ENCODE measurements at places on chromosomes 1 and 21.

DNA sequence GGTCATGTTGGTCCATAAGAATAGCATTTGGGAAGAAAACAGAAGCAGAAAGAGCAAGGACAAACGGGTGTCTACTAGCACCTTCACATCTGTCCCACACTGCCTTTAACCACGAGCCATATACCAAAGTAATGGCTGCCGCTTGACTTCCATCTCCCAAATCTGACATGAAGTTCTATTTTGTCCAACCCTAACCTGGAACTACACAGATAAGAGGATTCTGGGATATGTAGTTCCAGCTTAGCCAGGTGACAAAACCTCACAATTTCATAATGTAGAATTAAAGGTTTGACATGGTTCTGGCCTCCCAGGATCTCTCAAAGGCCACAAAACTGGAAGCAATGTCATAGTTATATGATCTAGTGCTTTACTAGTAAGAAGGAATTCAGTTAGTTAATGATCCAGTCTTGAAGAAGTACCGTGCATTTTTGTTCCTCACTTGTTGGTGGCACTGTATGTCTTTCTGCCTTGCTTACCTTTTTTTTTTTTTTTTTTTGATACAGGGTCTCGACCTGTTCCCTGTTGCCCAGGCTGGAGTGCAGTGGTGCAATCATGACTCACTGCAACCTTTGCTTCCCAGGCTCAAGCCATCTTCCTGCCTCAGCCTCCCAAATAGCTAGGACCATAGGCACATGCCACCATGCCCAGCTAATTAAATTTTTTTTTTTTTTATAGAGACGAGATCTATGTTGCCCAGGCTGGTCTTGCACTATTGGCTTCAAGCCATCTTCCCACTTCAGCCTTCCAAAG is 17.5 kb downstream of the PTGFRN start:
- no peak for DNase-seq

DNA sequence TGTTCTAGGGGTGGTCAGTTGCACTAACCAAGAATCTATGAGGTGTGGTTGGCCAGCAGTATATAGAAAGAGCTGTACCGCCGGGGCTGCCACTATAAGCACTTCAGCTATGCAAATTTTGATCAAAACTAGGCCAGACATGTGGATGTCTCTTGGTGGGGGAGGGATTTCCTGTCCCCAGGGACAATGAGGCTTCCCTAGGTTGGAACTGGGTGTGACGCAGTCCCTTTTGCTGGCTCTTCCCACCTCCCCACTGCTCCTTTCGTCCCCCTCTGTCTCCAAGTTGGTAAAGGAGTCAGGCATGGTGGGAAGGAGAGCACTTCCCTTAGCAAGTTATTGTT is 13.6 kb downstream of the SDCCAG8 start:
- DNase-seq: no peak

DNA sequence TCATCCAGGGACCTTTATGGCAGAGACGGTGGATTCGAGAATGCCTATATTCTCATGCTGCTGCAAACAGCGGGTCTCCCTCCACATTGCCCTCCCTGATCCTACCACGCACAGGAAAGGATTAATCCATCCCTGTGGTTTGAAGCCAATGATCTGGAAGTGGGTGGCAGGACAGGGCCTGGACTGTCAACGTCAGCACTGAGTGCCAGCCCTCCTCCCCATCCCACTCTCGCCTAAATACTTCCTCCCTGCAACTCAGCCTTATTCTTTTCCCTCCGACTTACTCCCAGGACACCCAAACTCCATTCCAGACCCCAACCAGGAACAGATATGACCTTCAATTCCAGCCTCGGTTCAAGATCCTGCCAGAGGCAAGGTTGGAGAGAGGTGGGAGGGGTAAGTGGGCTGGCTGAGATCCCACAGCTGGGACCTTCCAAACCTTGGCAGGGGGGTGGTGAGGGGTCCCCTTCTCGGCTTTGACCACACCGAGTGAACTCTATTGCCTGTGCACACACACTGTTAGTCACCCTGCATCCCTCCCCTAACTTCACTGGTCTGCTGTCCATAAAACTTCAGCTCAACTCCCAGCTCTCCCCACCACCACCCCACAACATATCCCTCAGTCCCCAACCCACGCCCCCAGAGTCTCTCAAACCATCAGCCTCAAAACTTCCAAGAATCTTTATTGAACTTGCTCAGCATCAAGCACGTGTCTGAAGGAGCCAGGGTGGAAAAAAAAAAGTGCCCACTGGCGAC is 2.4 kb upstream of the S100A5 start:
- DNase-seq: no peak

GRCh38 chr21:43866659-43867331 is 1.8 kb downstream of the AGPAT3 start:
- DNase-seq: peak; percentile 6

- DNase-seq: no peak
These were observed 301.2 kb upstream of the ADGRL2 start for GRCh38 chr1:81499487-81499886.

GRCh38 chr1:5765997-5766913 is 226.0 kb downstream of the NPHP4 start:
- DNase-seq: no peak

- DNase-seq: no peak
These were observed 21.3 kb upstream of the NPHP4 start for GRCh38 chr1:6013491-6013890.

DNA sequence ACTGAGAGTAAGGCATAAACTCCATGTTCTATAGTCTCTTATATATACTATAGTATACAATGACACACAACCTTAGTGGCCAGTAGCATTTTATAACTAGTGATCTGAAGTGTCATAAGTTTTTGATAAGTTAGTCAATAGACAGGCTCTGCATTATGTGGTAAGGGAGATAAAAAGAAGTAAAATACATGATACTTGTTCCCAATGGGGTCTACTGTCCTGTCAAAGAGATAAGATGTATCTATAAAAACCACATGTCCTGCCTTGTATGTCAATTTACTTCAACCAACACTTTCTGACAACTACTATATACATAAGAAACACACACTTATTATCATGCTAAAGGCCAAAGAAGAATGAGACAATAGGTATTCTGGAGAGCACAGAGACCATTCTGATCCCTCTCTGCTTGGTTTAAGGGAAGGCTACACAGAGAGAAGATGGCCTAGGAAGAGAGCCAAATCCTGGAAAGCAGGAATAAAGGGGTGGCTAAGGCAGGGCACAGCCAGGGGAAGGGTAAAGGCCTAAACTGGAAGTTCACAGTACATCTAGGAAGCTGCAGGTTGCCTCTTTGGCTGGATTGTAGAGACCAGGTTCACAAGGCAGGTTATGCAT is 91.4 kb downstream of the LYST start:
- DNase-seq: no peak

- no peak for DNase-seq
These were observed 50.7 kb downstream of the PRDM16 start for GRCh38 chr1:3119725-3120124.

- no peak for DNase-seq
These were observed 67.8 kb downstream of the PTPRU start for GRCh38 chr1:29304025-29304684.

- DNase-seq: peak; percentile 50
These were observed 42.3 kb downstream of the NFIA start for GRCh38 chr1:61124696-61125095.

DNA sequence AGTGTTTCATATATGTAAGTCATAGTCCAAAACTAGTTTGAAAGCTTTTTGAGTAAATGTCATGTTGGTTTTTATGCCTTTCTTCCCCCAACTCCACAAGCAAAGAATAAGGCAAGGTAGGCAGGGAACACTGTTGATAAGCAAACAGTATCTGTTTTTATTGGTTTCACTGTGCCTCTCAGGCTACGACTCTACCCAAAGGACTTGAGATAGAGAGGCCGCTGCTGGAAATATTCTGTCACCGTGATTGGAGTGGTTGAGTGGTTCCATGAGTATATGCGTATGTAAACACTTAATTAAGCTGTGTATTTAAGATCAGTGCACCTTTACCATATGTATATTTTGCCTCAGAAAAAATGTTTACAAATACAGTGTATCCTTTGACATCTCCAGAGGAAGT is 138.1 kb upstream of the KIF26B start:
- no peak for DNase-seq

DNA sequence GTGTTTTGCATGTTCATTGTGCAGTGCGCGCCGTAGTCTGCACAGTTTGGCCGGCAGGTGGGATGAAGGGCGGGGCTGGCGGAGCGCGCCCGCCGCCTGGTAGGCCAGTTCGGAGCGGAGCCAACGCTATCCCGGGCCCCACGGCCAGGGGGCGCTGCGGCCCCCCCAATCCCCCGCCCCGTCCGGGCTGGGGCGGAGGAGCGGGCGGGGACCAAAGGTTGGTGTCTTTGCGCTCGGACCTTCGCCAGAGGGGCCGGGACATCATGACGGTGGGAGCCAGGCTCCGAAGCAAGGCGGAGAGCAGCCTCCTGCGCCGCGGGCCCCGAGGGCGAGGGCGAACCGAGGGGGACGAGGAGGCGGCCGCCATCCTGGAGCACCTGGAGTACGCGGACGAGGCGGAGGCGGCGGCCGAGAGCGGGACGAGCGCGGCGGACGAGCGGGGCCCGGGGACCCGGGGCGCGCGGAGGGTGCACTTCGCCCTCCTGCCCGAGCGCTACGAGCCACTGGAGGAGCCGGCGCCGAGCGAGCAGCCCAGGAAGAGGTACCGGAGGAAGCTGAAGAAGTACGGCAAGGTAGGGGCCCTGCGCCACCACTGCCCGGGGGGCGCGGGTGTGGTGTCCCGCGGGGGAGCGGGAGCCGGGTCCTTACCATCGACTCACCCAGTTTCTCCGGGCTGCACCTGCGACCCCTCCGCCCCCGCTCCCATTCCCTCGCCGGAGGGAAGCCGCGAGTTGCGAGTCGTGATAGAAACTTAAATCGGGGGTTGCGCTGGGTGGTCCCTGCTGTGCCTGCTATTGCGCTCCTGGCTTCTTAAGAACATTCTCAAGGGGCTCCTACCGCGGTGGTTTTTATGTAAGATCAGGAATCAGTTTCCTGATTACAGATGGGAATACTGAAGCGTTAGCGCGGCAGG is at the start of gene C1orf115:
Gene C1orf115, plus strand, starts transcription at position 224 of the 913 bp plus-strand sequence. Its CDS starts 40 bp downstream, at position 264.
- DNase-seq: peak; percentile 86

- peak; percentile 84 for DNase-seq
These were observed 22.0 kb upstream of the KCNC4 start for GRCh38 chr1:110188035-110188618.

DNA sequence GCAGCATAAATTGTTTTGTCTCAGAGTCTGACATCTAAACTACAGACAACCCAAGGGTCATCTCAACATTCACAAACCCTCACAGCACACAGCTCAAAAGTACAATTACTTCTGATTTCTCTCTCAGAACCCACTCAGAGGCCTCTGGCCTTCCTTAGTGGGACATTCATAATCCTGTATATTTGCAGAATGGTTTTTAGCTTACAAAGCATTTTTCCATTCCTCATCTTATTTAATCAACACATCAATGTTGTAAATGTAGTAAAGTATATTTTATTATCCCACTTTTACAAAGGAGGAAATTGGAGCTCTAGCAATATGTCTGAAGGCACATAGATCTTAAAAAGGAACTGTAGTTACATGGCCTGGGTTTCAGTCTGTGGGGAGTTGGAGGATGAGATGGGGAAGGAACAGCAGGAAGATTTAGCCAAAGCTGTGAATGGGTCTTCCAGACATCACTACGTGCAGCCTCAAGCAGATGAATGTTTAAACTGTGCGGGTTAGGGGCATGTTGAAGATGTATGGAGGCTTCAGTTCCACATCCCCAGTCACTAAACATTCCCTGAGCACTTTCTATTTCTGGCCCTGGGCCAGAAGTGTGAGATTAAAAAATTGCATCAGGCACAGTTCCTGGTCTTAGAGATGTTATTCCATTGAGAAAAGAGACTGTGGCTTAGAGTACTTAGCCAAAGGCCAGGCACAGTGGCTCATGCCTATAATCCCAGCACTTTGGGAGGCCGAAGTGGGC is 13.3 kb downstream of the AKNAD1 start:
- DNase-seq: peak; percentile 17

- no peak for DNase-seq
These were observed 178.2 kb downstream of the FOXD2 start for GRCh38 chr1:47616036-47616435.

- peak; percentile 84 for DNase-seq
These were observed 43.0 kb downstream of the ATP6V1G3 start for GRCh38 chr1:198497326-198498102.

DNA sequence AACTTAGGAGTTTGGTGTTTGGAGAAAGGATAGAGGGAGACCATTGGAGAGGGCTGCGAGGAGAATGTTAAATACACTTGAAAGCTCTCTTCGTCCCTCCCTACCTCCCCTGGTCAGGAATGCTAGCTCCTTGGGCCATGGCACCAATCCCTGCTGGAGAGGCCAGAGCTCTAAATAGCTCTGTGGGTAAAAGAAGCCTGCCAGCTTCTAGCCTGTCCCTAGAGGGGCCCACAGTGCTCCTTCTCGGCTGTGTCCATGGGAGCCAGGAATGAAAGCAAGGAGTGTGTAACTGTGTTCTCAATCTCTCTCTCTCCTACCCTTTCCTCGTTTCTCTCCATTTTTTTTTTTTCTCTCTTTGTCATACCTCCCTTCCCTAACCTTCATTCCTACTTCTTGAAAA is at the start of gene CCDC190:
Gene CCDC190, minus strand, starts transcription at position 75 of the 400 bp plus-strand sequence. CDS start 1,529 bp downstream, outside the sequence.
- no peak for DNase-seq

GRCh38 chr21:26832546-26832945 is 12.7 kb downstream of the ADAMTS1 start:
- DNase-seq: peak; percentile 34

DNA sequence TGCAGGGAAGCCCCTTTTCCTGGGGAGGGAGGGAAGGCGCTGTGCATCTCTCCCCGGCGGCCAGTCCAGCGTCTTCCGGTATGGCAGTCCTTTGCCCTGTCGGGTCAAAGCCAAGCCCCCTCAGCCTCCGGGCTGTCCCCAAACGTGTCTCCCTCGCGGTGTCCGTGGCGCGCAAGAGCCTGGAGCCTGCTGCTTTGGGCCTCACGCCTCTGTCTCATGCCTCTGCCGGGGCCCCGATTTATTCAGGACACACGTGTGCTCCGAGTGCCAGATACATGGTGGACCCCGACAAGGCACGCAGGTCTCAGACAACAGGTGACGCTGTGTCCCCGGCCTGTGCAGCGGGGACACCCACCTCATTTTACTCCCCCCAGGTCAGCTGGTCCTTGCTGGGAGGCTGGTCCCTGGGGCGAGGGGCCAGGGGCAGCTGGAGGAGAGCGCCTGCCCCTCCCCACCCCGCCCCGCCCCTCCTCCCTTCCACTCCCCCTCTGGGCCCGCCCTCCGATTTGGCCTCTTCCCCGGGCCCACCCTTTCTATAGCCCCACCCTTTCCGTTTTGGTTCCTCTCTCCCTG is 176.7 kb downstream of the CAMTA1 start:
- DNase-seq: no peak

DNA sequence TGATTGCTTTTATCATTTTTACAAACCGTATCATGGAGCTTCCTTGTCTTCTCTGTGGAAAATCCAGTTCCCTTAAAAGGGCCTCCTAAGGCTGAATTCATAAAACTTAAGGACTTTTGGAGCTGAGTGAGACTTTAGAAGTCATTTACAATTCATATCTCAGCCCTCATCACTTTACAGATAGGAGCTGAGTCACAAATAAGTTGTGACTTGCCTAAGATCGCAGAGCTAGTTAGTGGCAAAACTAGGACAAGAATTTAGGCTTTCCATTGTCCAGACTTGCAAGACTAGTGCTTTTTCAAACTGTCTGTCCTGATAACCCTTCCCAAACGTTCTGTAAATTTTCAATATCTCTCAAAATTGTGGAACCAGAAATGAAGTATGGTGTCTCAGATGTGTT is 37.3 kb downstream of the C1orf21 start:
- no peak for DNase-seq
